ENCODE measurements at places on chromosomes 3 and 15. TPM values are rescaled to one million over a fixed set of nuclear protein-coding genes. Genes with fewer than 3 reads are reported as not detected.

DNA sequence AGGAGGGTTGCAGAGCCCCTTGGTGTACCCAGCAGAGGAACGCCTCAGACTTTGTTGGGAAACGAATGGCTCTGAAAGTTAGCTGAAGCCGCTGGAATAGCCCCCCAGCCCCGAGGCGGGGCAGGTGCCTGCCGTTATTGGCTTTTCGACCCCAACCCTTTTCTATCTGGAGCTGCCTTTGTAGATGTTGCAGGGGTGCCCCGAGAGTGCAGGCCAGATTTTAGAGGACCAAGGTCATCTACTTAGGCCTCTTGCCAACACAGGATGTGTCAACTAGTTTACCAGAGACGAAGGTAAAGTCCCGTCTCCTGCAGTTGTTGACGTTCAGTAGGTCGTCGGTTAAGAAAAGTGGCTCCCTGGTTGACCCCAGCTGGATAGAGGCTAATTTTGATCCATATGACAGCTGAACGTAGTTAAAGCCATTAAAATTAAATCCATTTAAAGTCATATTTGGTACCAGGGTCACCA lies 579 bp upstream of the UBE3A start:
- no peak for DNase-seq

DNA sequence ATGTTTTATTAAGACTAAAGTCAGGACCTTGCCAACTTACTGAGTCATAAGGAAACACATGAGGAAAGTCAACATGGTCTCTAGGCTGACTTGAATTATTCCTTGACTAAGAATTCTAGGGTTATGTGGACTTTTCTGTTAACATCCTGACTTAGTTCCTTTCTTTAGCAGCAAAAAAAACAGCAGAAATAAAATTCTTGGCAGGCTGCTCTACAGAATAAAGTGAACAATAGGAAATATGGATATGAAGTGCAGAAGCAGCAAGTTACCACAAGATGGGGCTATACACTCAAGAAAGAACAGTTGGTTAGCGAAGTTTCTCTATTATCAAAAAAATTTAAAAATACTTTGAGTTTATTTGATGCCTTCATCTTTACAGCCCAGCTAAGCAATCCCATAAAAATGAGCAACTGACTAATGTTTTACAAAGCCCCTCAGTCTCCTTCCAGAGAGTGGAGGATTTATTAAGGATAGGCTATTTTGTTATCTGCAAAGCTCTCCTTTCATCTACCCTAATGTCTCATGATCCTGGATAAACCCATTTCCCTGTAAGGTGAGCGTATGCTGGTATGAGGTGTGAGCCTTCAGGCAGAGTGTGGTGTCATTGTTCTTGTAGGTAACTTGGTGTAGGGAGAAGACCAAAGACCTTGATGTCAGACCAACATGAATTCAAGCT lies 23.1 kb upstream of the MCCC1 start:
- peak; percentile 59 for DNase-seq

- DNase-seq, result peak; percentile 52
Observed at GRCh38 chr3:111616417-111617105, 21.4 kb upstream of the ZBED2 start.

DNA sequence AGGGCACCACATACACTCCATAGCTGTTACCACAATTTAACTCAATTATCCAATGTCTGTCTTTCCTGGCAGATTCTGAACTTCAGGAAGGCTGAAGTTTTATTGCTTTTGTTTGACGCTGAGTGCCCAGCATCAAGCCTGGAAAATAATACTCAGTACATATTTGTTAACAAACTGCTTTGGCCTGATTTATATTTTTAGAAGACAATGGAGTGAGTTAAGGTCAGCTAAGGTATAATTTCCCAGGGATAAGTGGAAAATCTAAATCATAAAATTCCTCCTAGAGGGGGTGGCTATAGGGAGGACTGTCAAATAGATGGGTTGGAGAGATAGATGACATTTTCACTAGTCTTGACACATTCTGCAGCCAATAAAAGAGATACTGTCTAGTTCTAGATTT lies 659.4 kb upstream of the ADAMTS9 start:
- no peak for DNase-seq

GRCh38 chr15:74768771-74769342 lies 13.0 kb upstream of the CSK start:
- DNase-seq, result peak; percentile 70

The H1-8 gene
- not detected for total RNA-seq

The TRH gene
- total RNA-seq, result not detected

The RBMS3 gene
- 65.5 TPM for total RNA-seq

DNA sequence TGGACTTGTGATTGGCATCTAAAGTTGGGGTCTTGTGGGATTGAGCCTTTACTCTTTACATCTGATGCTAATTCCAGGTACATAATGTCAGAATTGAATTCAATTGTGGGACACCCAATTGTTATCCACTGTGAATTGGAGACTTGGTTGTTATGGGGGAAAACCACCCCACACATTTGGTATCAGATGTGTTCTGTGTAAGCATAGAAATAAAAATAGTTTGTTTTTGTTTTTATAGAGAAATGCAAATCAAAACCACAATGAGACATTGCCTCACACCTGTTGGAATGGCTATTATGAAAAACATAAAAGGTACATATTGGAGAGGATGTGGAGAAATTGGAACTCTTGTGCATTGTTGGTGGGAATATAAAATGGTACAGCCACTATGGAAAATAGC lies 58.5 kb downstream of the CPA3 start:
- no peak for DNase-seq

DNA sequence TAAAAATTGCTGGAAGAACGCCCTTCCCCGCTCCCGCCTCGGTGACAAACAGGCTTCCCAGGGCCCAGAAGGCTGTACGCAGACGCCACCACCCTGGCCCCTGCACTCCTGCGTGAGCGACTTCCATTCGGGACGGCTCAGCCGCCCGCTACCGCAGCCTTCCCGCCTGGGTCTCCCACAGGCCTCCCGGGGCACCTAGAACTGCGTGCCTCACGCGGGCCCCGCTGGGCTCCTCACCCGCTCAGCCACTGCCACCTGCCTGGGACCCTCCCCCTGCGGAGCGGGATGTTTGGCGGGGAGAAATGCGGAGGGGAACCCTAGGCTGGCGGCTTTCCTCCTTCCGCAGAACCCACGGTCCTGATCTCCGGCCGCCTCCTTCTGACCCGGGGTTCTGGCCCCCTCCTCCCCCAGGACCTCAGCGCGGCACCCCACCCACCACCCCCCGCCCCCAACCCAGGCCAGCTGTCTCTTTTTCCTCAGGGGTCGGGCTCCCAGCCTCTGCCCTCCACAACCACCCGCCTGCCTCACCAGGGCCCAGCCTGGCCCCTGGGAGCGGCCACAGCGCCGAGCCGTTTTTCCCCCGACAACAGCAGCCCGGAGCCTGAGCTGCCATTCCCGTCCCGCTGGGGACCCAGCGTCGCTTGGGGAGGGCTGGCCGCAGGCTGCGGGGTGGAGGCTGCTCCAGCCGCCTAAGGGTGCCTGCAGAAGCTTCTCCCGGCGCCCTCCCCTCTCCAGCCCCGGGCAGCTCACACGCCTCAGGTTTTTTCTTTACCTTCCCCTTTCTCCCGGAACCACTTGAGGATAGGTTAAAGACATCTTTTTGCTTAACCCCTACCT lies 27.6 kb upstream of the RAB7A start:
- no peak for DNase-seq

GRCh38 chr3:113421082-113421481 lies 20.2 kb downstream of the CFAP44 start:
- no peak for DNase-seq

DNA sequence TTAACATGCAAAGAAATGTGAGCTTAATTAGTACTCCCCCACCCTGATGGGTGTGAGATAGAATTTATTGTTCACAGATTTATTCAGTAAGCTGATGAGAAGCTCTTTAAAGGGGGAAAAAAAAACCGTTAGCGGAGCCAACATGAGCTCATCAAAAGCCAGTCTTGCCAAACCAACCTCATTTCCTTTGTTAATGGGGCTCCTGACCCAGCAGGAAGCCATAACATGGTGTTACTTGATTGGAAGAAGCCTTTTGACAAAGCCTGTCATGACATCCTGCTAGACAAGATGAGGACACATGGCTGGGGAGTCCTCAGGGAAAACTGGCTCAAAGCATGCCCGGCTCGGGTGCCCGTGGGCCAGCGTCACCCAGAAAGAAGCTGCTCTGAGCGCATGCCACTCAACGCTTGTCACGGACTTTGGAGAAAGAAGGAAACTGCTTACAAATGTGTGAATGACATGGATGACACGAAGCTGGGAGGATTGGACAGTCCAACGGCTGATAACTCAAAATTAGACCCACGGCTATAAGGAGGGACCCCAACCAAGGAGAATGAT lies 64.6 kb downstream of the SLCO2A1 start:
- DNase-seq, result no peak

The TBL1XR1 gene
- total RNA-seq, result 178 TPM

The EFL1 gene
- 44.7 TPM for total RNA-seq

GRCh38 chr3:16053794-16054193 lies 120.7 kb upstream of the GALNT15 start:
- DNase-seq, result no peak

DNA sequence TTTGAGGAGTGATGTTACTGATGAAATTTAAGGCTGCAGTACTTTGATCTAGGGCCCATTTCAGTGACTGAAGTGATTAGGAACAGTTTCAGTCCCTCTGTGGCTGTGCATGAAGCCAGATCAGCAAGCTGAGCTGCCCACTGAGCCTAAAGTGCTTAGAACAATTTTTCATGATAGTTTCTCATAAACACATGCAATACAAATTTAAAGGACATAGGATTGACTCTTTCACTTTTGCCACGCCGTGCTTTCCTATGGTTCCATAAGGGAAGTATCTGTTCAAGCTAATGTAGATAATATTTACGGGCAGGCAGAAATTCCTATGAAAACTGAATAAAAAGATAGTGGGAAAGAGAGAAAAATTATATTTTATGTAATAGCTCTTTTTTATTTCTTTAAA lies 10.6 kb downstream of the ANKUB1 start:
- no peak for DNase-seq

- peak; percentile 75 for DNase-seq
Observed at GRCh38 chr3:45659661-45660566, 29.3 kb upstream of the SACM1L start.

- no peak for DNase-seq
Observed at GRCh38 chr3:53837331-53837730, 8.9 kb downstream of the CHDH start.

DNA sequence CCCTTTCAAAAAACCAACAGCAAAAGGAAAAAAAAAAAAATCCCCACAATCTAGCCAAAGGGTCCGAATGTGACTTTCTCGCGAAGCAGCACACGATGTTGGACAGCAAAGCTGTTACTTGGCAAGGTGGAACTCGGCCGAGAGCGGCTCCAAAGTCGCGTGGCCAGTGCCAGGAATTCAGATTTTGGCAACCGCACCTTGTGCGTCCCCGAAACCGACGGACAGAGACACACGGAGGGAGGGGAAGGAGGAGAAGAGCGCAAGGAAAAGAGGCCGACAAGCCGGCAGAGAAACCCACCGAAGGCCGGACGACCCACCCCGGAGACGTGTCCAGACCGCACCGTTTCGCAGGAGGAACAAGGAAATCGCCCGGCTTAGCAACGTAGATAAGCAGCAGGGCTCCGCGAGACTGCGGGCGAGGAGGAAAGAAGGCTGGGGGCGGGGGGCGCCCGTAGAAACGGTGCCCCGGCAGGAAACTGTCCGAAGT lies 517.3 kb downstream of the MECOM start:
- peak; percentile 75 for DNase-seq

GRCh38 chr3:2635511-2635910 lies 474.7 kb downstream of the IL5RA start:
- no peak for DNase-seq

- no peak for DNase-seq
Observed at GRCh38 chr15:73038220-73038619, 14.0 kb upstream of the NEO1 start.

GRCh38 chr3:42440924-42441323 lies 30.5 kb upstream of the LYZL4 start:
- no peak for DNase-seq
